ENCODE measurements at places on chromosomes 11 and 22. TPM values are rescaled to one million over a fixed set of nuclear protein-coding genes. Genes with fewer than 3 reads are reported as not detected.
A peak's percentile ranks its signal among the peaks of the same experiment; 100 is the strongest.

The C11orf52 gene
- not detected for total RNA-seq

The NCAM1 gene
- total RNA-seq, result 27.7 TPM

The MB gene
- total RNA-seq, result 2.3 TPM

The DCDC1 gene
- 0.23 TPM for total RNA-seq

The C11orf21 gene
- 0.11 TPM for total RNA-seq

The PRG2 gene
- total RNA-seq, result not detected

The OR51M1 gene
- not detected for total RNA-seq

The MYH9 gene
- 349 TPM for total RNA-seq

The LRRC56 gene
- 0.11 TPM for total RNA-seq

The AMBRA1 gene
- total RNA-seq, result 19.2 TPM

The RRM1 gene
- 157 TPM for total RNA-seq

The CYP2D6 gene
- total RNA-seq, result 0.40 TPM

The TRIM48 gene
- not detected for total RNA-seq

The PRG3 gene
- not detected for total RNA-seq

The TBCEL gene
- 11.2 TPM for total RNA-seq

GRCh38 chr11:95566211-95566610 lies 223.4 kb downstream of the FAM76B start:
- no peak for DNase-seq

DNA sequence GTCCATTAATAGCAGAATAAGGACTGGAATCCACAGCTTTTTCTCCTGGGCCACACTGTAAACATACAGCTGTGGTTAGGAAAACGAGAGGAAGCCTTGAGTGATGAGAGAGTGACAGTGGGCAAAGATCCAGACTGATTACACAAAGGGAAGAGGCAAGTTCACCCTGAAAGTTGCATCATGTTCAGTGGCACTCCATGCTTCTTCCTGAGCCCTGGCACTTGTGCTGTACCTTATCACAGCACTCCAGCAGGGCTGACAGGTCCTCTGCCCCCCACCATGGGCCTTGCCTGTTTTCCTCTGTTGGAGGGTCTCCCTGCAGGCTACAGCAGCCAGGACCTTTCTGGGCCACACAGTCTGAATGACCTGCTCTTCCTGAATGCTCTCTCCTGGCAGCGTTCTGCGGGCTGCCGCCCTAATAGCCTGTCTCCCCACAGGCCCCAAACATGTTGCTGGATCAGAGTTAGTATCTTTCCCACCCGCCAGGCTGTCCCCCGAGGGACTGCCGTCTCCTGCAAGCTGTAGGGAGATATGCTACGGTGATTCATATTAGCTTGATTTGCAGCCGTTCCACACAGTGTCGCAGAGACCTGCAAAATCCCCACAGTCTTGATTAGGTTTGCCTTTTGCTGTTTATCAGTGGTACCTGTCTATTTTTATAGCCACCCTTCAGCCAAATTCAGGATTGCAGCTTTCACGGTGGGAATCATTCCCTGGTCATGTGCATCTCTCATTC lies 60.2 kb downstream of the NTM start:
- DNase-seq, result peak; percentile 44

GRCh38 chr11:37087650-37088572 lies 489.9 kb upstream of the RAG2 start:
- no peak for DNase-seq

- DNase-seq, result peak; percentile 89
Measured at GRCh38 chr11:1072116-1072820, 2.4 kb upstream of the MUC2 start.

DNA sequence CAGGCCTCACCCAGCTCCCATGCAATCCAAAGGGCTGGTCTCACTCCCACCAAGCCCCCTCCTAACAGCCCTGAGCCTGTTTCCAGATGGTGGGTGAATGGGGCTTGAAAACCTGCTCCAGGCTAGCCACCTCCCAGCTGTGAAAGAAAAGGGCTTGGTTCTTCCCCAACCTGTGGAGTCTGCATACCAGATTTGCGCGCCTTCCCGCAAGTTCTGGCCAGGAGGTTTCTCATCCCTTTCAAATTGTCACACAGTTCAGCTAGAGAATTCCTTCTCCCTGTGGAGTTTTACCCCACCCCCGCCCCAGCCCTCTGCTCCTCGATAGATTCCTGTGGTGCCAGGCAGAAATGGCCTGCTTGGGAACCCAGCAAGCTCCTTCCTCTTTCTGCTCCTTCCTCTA lies 734.6 kb upstream of the FAT3 start:
- no peak for DNase-seq

GRCh38 chr11:76665172-76665571 lies 5.4 kb downstream of the LRRC32 start:
- no peak for DNase-seq

GRCh38 chr11:76824083-76824939 lies 36.4 kb upstream of the ACER3 start:
- peak; percentile 51 for DNase-seq

DNA sequence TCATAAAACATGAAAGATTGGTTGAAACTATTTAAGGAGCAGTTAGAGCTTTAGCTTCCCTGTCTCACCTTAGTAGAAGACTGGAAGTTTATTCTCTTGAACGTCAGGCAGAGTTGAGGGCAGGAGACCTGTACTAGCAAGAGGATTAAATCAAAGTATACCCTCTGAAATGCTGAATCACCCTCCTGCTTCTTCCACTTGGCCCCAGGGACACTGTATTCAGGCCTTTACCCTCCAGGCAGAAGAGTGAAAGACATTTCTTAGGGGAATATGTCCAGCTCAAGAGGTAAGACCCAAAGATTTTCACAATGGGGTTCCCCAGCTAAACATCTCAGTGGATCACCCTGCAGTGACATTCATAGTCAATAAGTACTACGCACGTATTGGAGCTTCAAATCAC lies 11.9 kb downstream of the APOA4 start:
- DNase-seq, result no peak

GRCh38 chr11:8108421-8108820 lies 27.4 kb downstream of the TUB start:
- DNase-seq, result no peak

DNA sequence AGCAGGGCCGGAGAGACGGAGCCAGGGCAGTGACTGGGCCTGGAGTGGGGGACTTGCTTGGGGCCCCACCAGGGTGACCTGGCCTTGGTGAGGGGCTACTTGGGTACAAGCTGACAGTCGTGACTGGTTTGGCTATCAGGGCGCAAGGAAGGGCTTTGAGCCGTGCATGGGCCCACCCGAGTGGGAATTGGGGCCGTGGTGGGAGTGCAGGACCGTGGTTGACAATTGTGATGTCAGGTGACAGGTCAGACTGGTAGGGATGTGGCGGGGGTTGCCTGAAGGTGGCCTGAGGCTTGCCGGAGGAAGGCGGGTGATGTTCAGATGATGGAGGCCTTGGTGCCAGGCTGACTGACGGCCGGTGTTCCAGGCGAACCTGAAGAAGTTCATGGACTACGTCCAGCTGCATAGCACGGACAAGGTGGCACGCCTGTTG lies 5.6 kb downstream of the SHANK3 start:
- no peak for DNase-seq

DNA sequence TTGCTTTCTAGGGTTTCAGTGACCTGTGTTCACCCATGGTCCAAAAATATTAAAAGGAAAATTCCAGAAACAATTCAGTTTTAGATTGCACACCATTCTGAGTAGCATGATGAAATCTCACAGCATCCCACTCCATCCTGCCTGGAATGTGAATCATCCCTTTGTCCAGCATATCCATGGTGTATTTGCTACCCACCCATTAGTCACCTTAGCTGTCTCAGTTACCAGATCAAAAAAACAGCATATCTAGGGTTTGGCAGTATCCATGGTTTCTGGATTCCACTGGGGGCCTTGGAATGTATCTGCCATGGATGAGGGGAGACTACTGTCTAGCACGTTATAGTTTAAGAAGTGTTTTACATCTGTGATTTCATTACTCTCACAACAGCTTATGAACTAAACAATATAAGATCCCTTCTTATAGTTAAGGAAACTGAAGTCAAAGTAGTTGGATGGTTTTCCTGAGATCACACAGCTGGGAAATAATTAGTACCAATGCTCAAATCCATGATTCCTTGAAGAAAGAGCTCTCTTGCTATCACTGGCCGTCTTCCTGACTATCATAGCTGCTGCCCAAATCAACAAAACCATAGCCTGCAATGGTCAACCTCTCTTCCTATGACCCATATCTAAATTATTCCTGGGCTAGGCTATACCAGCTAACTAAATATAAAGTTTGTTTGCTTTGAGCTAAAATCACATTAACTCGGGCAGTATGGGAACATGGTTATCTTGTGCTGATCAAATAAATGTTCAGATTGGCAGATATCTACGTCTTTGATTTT lies 122.6 kb downstream of the MICAL2 start:
- peak; percentile 90 for DNase-seq

- peak; percentile 6 for DNase-seq
Measured at GRCh38 chr11:99370549-99371216, 349.9 kb downstream of the CNTN5 start.

GRCh38 chr11:65314501-65315203 lies at the start of gene CDC42EP2:
CDC42EP2 (plus strand) TSS chr11:65314866; CDS start chr11:65320899, 6,033 bp downstream.
- peak; percentile 86 for DNase-seq

DNA sequence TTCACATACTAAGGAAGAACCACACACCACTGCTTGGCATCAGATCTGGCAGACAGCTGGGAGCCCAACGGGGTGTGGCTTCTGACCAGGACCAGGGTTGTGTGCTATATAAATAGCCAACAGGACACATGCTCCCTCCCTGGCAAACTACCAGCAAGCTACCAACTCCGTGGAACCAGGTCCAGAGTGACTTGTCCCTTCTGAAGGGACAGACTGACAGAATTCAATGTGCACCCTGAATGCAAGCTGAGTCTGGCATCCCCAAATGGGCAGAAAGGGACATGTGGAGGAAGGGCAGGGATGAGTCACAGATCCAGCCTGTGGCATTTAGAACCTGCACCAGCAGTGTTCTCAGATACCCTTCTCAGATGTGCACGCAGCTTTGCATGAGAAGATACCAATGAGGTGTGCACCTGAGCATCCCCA lies 92.9 kb downstream of the MICAL3 start:
- DNase-seq, result no peak

DNA sequence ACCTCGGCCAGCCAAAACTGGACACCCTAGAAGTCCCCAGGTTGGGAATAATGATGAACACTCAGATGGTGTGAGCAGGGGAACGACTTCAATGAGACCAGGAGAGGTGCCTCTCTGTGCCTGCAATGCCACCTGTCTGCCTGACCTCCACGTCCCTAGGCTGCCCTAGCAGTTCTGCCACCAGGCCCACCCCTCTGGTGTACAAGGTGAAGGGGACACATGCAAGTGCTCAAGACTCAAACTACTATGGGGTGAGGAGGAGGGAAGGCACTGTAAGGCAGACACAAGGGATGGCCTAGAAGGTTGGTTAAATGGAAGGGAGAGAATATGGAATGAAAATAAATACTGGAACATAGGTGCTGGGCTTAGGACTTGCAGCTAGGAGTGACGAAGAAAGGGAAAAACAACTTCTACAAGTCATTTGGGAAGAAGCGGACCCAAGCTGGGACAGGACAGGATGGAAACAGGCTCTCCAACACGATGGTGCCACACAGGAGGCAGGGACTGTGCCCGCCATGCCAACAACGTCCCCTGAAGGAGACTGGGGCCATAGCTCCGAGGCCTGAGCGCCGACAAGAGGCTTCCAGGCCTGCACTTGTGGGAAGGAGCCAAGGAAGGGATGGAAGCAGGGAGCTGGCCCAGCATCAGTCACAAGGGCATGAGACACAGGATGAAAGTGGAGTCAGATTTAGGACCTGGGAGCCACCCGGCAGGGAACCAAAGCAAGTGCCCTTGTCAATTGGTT lies 18.5 kb downstream of the SERPIND1 start:
- no peak for DNase-seq

DNA sequence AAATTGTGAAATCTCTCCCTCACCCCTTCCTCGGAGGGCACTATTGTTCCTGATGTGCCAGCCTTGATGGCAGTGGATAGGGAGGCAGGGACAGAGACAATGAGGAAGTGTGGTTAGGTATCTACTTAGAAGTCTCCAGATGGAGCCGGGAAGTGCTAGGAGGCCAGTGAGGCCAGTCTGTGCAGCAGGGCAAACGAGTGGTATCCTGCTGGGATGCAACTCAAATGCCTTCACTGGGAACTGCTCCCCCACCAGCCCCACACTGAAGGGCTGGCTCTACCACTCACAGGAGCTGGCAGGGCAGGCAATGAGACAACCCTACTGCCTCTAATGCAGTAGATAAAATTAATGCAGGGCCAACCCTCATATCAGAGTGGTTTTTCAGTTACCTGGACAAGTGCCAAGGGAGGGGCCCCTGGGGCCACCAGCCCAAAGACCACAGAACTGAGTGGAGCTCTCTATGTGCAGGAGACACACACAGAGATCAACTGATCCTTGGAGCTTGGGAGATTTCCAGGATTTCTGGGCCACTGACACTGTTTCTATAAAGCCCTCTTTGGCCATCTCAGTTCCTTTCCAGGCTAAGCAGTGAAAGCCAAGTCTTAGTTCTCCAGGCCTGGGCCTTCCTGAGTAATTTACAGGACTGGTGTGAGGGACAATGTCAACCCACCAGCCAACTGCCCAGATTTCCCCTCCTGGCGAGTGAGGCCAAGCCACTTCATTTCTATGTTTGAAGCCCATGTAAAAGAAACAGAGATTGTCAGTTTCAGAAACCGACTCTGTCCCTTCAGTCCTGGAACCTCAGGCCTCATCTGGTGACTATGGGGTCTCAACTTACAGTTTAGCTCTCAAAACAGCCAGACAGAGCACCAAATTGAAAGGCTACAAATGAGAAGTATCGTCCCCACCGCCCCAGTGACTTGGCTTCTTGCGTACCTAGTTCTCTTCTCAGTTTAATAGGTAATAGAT lies 4.1 kb downstream of the MIF start:
- no peak for DNase-seq

DNA sequence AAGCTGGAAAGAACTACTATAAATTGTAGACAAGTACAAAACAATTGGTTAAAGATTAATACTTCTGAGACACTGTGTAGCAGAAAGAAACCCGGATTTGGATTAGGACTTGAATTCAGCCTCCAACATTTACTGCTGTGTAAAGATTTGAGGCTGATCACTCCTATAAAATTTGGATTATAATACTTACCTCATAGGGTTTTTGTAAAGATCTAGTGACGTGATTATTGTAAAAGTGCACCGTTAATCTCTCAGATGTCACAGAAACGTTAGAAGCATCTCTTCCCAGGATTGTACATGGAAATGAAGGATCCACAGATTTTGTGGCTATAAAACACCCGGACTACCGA lies 323 bp upstream of the HIKESHI start:
- DNase-seq, result no peak

DNA sequence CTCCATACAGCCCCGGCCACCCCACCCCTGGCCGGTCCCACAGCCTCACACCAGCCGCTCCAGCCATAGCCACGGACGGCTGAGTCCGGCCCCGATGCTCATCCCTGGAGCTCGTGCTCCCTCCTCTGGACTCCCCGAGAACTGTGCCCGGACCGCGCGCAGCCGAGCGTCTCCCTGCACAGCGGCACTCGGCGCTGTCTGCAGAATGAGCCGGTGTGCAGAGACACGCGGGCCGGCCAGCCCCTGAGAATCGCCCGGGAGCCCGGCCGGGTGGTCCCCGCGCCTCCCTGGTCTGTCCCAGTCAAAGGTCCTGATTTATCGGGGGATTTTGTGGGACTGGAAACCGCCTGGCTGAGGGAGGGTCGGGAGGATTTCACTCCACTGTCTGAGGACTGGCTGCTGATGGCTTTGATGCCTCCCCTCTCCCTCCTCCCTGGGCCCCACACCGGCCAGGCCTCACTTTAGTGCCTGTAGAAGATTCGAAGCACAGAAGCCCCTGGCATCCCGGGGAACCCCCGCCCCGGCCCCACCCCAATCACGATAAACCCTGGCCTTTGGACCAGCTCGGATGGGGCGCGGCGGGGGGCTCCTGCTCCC lies 102.7 kb downstream of the BRD1 start:
- DNase-seq, result peak; percentile 84

GRCh38 chr22:45218976-45219375 lies 21.7 kb downstream of the KIAA0930 start:
- no peak for DNase-seq
